Stimulated activated CD8-positive, alpha-beta memory T cell treated with anti-CD3 and anti-CD28 coated beads, Interleukin-4, amount 100 ng/mL, for 4 hours (primary cell): ENCODE measurements at places on chromosomes 1 and 21.

- no peak for DNase-seq
Measured at GRCh38 chr1:244941121-244941520, 76.8 kb upstream of the HNRNPU start.

DNA sequence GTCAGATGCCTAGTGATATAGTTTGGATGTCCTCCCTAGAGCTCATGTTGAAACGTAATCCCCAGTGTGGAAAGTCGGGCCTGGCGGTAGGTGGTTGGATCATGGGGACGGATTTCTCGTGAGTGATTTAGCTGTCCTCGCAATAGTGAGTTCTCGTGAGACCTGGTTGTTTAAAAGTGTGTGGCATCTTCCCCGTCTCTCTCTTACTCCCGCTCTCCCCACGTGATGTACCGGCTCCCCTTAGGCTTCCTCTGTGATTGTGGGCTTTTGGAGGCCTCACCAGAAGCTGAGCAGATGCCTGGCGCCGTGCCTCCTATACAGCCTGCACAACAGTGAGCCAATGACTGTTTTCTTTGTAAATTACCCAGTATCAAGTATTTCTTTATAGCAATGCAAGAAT is 264.5 kb downstream of the TTLL7 start:
- no peak for DNase-seq

DNA sequence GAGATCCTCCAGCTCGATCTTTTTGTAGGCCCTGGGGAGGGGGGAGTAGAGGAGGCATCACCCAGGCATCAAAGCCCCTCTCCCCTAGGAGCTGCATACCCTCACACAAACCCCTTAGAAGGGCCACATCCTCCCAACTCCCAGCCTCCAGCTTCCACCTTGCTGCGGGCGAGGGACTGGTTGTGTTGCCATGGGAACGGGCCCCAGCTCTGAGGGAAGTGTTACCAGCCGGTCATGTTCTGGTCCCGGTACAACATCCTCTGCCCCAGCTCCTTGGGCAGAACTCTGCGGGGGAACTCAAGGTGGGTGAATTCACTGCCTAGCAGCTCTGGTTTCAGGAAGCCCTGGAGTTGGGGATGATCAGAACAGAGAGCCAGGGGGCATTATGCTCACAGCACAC is 4.1 kb downstream of the PPM1J start:
- no peak for DNase-seq

DNA sequence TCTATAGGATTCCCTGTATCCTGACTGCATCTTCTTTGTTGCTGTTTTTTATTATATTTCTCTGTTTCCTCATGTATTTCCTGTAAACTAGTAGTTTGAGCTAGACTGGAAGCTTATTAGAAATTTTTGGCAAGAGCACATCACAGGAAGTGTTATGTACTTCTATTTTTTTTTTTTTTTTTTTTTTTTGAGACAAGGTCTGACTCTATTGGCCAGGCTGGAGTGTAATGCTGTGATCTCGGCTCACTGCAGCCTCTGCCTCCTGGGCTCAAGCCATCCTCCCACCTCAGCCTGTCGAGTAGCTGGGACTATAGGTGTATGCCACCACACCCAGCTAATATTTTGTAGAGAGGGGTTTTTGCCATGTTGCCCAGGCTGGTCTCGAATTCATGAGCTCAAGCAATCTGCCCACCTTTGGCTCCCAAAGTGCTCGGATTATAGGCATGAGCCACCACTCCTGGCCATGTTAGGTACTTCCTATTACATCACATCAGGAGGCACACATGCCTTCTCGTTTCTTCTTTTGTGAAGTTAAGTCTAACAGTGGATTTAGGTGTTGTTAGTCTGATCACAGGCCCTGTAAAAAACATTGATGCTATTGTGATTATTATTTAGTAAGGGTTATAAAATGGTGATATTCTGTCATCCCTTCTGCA is 12.5 kb downstream of the C1orf21 start:
- DNase-seq: no peak

GRCh38 chr1:4944911-4945310 is 290.5 kb downstream of the AJAP1 start:
- no peak for DNase-seq

DNA sequence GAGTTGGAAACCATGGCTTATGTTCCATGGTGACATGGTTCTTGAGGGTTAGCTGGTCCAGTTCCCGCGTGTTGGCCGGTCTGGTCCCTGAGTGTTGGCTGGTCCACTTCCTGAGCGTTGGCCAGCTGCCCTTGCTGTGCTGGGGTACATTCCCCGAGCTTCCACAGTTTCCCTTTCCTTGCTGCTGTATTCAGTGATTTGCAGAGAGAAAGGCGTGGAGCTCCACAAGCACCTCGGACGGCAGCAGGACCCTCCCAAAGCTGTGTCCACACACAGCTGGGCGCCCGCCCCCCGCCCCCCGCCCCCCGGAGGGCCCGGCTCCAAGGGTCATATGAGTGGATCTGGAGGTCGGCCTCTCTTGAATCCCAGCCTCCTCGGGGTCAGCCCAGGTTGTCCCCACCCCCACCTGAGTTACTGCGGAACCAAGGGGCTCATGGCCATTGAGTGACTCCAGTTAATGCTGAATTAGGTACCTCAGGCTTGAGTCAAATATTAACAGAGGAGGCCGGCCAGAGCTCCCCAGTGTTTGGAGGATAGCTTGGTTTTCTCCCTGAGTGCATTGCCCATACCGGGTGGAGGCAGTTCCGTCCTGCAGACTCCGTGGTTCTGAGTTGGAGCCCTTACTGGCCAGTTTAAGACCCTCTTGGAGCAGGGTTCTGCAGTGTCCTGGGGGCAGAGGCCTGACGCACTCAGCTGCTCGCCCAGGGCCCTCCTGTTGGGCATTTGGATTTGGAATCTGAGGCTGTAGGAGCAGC is 18.4 kb downstream of the COL18A1 start:
- no peak for DNase-seq

DNA sequence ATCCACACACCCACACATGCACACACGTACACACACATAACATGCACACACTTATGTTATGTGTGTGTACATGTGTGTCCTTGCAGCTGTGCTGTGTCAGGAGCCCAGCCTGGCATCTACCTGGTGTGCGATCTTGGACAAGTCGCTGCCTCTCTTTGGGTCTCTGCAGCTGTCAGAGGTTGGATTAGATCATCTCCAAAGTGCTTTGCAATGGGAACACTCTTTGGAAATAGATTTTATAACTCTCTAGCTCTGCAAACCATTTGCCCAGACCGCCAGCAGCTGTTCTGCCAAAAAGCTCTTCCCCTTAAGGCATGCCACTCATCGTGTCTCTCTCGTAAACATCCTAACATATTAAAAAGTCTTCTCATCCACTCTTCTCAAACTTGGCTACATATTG is 4.7 kb downstream of the PKP1 start:
- no peak for DNase-seq
